Fibroblast of skin of back (primary cell): ENCODE measurements at places on chromosomes 1 and 21.
A peak's percentile ranks its signal among the peaks of the same experiment; 100 is the strongest.

DNA sequence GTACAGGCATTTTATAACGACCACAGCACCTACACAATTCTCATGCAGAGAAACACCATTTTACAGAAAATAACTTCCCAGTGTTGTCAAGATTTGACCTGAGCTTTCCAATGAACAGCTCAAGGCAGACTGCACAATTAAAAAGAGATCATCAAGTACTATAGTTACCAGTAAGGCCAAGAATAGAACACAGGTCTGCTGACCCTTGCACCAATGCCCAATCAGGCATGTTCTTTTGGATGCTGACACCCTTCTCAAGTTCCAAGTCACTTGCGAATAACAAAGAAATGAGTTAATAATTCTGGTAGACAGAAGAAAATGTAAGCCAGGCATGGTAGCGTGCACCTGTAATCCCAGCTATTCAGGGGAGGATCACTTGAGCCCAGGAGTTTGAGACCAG is 101.9 kb downstream of the SLC45A1 start:
- no peak for DNase-seq

- no peak for DNase-seq
These were observed 3.0 kb upstream of the SMPDL3B start for GRCh38 chr1:27931759-27932158.

DNA sequence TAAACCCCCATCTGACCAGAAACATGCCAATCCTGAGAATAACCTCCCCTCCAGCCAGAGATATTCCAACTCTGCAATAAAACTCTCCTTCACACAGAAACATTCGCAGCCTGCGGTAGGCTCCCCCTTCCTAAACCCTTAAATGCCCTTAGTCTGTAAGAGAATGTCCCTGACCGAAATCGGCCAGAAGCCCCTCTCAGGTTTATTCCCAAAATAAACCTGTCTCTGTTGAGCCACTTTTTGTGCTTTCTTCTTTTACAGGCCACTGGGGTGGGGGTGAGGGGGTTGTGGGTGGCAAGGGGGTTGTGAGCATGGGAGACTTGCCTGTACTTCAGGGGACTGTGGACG is 4.6 kb downstream of the PRXL2B start:
- no peak for DNase-seq

DNA sequence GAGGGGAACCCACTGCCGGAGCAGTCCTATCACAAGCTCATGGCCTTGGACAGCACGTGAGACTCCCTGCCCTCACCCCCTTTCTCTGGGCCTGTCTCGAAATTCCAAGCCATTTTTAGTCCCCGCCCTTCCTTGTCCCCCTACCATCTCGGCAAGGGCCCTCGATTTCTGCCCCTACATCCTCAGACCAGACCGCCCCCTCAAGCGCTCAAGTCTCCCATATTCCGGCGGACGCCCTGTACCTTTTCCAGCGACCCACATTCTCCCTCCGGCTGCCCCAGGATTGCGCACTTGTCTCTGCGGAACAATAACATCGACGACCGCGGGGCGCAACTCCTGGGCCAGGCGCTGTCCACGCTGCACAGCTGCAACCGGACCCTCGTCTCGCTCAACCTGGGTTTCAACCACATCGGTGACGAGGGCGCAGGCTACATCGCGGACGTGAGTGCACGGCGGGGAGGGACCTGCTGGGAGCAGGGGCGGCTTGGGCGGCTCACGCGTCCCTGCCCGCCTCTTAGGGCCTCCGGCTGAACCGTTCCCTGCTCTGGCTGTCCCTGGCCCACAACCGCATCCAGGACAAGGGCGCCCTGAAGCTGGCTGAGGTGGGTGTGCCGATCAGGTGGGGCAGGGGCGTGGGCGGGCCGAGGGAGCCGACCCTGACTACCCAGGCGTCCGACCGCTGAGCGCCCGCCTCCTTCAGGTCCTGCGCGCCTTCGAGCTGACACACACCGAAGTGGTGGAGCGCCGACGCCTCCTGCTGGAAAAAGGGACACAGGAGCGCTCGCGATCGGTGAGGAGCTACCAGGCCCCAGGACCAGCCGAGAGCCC is 7.0 kb downstream of the LRRC71 start:
- DNase-seq, result peak; percentile 76

DNA sequence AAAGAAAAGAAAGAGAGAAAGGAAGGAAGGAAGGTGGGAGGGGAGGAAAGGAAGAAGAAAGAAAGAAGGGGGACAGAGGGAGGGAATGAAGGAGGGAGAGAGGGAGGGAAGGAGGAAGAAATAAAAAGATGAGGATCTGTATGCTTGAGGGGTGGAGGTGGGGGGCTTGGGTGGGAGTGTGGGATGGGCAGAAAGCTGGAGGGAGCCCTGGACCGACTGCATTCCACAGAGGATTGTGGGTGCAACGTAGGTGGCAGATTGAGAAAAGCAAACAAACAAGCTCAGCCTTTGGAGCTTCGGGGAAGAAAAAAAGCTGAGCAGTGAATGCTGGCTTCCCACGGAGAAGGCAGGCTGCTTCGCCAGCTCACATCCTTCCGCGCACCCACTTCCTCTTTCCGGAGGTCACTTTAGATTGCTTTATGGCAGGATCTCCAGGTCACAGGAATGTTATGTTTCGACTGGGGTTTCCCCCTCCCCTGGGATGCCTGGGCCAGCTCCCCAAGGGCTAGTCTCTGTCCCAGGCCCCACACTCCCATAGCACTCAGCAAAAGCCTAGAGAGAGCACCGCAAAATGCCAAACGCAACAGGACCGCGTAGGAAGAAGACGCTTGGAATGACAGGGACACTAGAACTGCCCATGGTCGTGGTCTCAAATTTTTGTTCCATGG is 20.7 kb upstream of the LGALS8 start:
- peak; percentile 72 for DNase-seq

GRCh38 chr1:184118046-184118445 is 66.5 kb downstream of the TSEN15 start:
- DNase-seq, result peak; percentile 97

DNA sequence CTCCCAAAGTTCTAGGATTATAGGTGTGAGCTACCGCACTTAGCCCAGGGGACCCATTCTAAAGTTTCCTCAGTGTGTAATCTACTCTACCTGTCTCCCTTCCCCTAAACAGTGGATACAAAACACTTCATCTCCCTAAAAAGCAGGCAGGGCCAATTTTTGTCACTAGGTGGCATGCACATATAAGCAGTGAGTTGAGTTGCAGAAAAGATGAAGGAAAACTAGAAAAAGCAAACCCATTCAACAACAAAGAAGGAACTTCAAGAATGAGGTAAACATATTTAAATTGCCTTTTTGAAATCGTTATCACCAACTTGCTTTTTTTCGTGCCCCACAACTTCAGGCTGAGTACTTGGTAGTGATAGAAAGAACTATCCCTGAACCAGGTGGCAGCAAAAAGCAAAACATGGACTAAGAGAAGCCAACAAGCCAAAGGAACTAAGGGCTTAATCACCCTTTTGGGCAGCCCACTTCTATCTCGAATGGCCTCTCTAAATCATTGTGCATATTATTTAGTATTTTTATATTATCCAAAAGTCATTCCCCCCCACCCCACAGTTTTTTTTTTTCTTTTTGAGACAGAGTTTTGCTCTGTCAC is 19.7 kb upstream of the ALDH9A1 start:
- DNase-seq, result peak; percentile 63

DNA sequence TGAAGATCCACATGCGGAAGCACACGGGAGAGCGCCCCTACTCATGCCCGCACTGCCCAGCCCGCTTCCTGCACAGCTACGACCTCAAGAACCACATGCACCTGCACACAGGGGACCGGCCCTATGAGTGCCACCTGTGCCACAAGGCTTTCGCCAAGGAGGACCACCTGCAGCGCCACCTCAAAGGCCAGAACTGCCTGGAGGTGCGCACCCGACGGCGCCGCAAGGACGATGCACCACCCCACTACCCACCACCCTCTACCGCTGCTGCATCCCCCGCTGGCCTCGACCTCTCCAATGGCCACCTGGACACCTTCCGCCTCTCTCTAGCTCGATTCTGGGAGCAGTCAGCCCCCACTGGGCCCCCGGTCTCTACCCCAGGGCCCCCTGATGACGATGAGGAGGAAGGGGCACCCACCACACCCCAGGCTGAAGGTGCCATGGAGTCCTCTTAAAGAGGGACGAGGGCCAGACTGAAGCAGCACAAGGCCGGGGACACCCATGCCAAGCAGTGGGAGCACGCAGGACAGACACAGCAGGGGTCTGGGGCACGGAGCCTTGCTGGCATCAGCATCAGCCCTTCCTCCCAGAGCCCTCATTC is 13.7 kb downstream of the ZBTB7B start:
- DNase-seq, result no peak

DNA sequence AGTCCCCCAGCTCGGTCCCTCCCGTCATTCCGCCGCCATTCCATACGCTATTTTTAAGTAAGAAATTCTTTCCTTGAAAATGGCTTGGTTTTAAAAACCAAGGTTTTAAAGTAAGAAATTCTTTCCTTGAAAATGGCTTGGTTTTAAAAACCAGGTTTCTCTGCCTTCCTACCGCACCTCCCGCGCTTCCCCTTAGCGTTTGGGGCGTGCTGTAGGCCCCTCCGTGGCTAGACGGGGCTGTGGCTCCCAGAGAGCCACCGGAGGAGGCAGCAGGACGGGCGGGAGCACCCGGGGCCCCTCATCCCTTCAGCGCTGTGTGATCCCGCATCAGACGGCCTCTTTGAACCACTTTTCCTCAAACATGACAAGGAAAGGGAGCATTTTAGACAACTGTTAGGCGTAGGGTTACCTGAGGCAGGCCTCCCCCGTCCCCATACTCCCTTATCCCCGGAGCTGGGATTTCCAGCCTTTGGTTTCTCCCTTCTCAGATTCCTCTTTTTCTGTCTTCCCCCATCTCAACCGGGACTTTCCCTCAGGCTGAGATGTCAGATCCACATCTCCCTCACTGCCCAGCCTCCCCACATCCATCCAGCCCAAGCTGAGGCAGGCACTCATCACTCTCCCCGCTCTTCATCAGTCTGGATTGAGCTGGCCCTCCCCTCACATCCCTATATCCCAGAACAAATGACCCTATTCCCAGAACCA is 541 bp upstream of the CD58 start:
- DNase-seq, result no peak

- DNase-seq, result no peak
These were observed 91.1 kb upstream of the NR5A2 start for GRCh38 chr1:199936441-199936840.

DNA sequence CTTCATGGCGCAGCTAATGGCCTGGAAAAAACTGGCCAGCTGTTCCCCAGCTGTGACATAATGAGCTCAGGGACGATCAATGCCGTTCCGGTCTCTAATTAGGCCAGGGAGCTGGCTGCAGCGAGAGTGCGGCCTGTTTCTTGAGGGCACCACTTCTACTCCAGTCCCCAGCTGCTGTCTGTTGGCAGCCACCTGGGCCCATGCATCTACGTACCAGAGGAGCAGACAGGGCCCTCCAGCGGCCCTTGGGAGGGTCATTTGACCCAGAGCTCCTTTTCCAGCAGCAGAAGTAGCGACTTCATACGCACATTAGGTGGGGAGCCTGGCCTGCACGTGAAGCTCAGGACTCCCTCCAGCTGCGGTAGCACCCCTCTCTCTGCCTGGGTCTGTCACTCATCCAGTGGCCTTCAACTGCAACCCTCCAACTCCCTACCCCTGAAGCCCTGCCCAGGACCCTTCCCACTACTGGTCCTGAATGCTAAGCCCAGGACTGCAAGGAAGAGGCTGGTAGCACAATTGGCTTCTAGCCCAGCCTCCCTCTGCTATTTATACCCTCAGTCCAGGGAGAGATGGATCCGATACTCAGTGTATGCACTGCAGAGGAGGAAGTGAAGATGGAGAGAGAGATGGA is 9.1 kb upstream of the GPR61 start:
- DNase-seq, result no peak

DNA sequence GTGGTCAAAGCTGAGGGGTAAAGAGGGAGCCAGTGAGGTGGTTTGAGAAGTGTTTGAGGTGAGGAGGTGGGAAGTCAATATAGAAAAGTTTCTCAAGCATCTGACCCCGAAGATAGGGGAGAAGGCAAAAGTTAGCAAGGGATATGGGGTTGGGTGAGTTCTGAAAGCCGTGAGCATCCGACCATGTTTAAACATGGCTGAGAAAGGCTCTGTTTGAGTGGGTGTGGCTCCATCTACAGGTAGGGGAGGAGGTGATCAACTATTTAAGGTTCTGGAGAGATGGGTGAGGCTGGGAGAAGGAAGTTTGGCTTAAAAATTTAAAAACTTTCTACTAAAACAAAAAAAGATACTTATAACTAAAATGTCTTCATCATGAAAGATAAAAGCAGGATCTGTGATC is 273.8 kb downstream of the KCNJ6 start:
- DNase-seq, result no peak

GRCh38 chr1:157132616-157133167 is 5.5 kb downstream of the ETV3 start:
- DNase-seq, result no peak

GRCh38 chr1:174039027-174039426 is 16.9 kb upstream of the RC3H1 start:
- peak; percentile 41 for DNase-seq

- no peak for DNase-seq
These were observed 27.7 kb upstream of the CRNN start for GRCh38 chr1:152441756-152442155.

- peak; percentile 50 for DNase-seq
These were observed 6.0 kb downstream of the CYB561D1 start for GRCh38 chr1:109499661-109500536.

DNA sequence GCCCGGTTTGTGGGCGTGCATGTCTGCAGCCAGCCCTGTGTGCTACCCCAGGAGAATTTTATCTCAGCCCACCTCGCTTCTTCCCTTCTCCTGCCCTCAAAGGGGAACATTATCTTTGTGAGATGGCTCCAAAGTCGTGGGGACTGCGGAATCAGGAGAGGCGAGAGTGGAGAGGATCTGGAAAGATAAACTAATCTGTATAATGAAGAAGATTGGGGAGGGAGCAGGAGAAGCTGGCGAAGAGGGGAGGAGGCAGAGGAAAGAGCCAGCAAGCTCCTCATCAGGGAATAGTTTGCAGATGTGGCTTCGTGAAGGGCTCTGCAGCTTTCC is 310.3 kb downstream of the MATN1 start:
- no peak for DNase-seq

DNA sequence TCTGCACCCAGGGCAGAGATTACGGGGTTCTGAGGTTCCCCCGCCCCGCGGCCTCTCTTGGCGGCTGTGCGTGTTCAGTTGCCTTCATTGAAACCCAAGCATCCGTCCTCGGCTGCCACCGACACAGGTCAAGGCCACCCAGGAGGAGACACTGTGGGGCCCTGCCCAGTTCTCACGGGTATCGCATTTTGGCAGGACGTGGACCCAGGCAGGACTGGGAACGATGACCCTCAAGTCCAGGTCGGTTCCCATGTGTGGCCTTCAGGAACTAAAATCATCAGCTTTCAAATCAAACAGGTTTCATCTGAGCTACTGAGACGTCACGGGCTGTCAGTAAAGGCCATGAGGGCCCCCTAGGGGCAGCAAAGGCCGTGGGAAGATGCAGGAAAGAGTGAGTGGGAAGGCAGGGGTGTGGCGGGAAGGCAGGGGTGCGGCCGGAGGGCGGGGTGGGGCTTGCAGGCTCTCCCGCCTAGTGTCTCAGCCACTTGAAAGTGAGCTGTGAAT is 7.0 kb upstream of the C1orf174 start:
- no peak for DNase-seq

GRCh38 chr1:47708658-47709018 is 270.8 kb downstream of the FOXD2 start:
- DNase-seq, result no peak

GRCh38 chr1:205527931-205528330 is 23.5 kb downstream of the CDK18 start:
- no peak for DNase-seq

- peak; percentile 49 for DNase-seq
These were observed 20.4 kb upstream of the WARS2 start for GRCh38 chr1:119160866-119161265.
